Left renal pelvis (tissue), 4 donors: ENCODE measurements at places on chromosomes 3 and 15. TPM values are rescaled to one million over a fixed set of nuclear protein-coding genes. Genes with fewer than 3 reads are reported as not detected.

Gene ZNF774
- polyA plus RNA-seq, result 4.6 TPM

Gene UPK1B
- 18.9 TPM for polyA plus RNA-seq

GRCh38 chr3:125140818-125141595, 71.5 kb downstream of the SLC12A8 start:
- no peak for DNase-seq

- DNase-seq, result no peak
These were observed 185.0 kb downstream of the OR4M2 start for GRCh38 chr15:22265056-22265945.

- no peak for DNase-seq
These were observed 56.2 kb downstream of the GREM1 start for GRCh38 chr15:32774022-32774421.

GRCh38 chr15:77376770-77377169, 43.1 kb downstream of the PEAK1 start:
- DNase-seq, result no peak

DNA sequence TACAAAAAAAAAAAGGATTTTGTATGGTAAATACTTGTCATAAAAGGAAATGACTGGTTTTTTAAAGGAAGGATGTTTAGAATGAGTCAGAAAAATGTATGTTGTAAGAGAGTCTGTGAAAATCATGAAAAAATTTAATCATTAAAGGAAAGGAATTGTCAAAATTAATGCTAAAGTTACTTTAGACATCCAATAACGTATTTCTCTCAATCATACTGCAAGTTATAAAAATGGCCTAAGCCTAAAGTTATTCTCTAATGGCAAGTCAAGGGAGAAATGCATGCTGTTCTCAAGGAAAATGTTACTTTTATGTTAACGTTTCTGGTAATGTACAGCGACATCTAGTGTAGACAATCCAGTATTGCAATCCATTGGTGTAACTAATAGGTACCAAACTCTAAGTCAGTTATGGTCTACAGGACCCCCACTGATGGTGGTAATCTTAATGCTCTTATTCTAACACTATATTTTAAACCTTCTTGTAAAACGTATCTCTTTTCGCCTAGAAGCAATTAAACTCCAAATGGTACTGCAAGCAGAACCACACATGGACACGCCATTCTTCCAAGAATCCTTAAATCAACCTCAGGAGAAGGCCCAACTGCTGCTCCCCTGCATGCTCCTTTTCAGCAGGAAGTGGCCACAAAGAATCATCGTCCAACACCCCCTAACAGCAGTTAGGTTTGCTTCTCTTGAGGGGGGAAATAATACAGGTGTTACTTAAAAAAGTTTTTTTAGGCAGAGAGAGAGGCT, 35.2 kb downstream of the NCEH1 start:
- no peak for DNase-seq

- no peak for DNase-seq
These were observed 9.7 kb upstream of the SCAANT1 start for GRCh38 chr3:63921741-63922482.

DNA sequence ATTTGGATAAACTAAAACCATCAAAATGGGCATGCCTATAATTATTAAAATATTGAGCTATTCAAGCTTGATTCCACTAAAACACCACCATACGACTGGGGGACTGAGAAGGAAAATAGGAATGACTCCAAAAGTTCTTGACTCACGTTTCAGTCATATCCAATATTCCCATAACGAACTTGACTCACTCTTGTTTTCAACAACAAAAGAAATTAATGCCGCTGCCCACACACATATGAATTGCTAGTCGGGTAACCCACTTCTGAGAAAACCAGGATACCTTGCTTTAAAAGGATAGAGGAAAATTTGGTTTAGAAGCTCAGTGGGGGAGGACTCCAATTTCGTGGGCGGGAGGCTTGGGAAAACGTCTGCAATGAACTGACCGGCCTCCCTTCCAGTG, 5.2 kb downstream of the HTR3C start:
- DNase-seq, result no peak

DNA sequence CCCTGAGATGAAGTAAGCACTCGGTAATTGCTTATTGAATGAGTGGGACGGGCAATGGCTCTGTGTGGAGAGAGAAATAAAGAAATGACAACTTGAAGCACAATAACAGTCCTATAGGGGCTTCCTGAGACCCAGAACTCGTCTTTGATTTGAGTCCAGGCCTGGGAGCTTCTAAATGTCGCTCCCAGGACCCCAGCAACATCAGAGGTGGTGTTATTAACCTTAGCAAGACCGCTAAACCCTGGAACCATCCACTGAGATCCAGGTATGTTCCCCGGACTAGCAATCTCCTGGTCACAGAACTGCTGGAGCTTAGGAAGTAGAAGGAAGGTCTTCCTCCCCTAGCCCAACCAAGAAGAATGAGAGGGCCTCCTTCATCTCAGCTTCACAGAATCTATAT, 160.0 kb downstream of the MINAR1 start:
- DNase-seq, result no peak

GRCh38 chr3:33645060-33645647, 72.9 kb downstream of the CLASP2 start:
- no peak for DNase-seq
